ENCODE measurements at places on chromosomes 5 and 9.

DNA sequence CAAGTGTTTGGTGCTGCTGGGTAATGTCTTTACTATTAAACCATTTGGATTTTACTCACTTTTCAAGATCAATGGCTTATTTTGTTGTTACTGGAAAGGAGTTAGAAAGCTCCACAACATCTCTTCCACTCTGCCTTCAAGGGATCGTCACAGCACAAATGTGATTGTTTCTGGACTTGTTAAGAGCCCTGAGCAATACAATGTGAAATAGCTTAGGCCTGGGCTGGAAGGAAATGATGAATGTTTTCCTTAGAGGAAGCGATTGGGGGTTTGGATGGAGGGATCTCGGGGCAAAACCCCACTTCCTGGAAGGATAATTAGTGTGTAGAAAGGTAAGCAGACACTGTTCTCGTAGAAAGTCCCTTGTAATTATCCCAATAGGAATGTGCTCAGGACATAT, 59.3 kb upstream of the MYO10 start:
- no peak for DNase-seq

DNA sequence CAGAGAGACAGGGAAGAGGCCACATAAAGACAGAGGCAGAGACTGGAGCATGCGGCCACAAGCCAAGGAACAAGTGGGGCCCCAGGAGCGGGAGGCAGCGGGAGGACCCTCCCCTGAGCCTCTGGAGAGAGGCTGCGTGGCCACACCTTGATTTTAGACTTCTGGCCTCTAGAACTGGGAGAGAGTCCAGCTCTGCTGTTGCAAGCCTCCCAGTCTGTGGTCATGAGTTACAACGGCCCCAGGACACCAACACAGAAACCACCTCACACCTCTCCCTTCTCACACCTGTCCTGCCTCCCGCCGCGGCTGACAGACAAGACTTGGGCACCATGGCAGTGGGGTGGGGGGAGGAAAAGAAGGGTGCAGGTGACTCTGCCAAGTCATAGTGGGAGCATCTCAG, 2.2 kb downstream of the INPP5E start:
- DNase-seq, result no peak

GRCh38 chr5:175448276-175448675, 4.3 kb upstream of the DRD1 start:
- DNase-seq, result no peak

DNA sequence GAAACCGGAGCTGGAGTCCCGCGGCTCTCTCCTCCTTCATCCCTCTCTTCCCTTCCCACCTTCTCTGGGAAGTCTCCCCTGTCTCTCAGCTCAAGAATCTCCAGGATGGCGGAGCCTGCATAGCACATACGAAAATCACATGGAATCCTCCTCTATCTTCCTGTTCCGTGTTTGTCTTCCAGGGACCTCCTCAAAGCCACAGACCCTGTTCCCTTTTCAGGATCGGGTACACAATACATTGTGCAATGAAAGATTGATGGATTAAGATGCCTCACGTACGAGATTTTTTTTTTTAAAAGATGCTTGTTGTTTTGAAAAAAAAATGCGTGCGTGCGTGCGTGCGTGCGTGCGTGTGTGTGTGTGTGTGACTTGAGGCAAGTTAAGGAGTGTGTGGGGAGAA, 46.6 kb upstream of the OLFM1 start:
- no peak for DNase-seq

DNA sequence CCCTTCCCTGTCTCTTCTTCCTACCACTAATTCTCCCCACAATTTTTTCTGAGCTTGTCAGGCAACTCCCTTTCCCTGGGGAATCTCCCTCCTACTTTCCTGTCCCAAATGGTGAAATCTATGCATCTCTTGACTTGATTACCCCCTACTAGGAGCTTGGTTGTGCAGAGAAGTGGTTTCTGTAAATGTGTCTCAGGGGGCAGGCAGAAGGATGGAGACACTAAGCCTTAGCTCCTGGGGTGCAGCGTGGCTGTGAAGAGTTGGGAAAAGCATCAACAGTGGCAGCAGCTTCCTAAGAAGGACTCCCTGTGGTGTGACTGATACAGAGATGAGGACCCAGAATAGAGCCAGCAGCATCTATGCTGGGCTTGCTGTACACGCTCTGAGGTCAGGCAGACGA, 62.3 kb downstream of the NRG2 start:
- no peak for DNase-seq

DNA sequence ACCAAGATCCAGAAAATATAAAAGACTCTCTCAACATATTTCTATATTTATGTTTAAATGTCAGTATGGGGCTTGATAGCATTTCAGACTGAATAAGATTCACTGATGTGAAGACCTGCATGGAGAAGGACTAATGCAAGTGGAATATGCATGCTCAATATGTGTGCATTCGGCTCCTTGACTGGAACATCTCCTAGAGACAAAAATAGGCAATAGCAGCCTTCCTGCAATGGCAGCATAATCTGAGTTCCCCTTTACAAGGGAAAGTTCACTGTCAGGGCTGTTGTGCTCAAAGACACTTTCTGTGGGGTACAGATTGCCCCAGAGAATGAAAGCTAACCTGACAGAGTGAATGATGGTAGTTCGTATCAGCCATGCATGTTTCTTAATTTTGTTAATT, 42.4 kb downstream of the STARD4 start:
- no peak for DNase-seq

GRCh38 chr5:74838262-74838661, 27.9 kb downstream of the FAM169A start:
- no peak for DNase-seq

- DNase-seq, result no peak
Observed at GRCh38 chr5:110386782-110387181, 339.7 kb downstream of the TMEM232 start.

DNA sequence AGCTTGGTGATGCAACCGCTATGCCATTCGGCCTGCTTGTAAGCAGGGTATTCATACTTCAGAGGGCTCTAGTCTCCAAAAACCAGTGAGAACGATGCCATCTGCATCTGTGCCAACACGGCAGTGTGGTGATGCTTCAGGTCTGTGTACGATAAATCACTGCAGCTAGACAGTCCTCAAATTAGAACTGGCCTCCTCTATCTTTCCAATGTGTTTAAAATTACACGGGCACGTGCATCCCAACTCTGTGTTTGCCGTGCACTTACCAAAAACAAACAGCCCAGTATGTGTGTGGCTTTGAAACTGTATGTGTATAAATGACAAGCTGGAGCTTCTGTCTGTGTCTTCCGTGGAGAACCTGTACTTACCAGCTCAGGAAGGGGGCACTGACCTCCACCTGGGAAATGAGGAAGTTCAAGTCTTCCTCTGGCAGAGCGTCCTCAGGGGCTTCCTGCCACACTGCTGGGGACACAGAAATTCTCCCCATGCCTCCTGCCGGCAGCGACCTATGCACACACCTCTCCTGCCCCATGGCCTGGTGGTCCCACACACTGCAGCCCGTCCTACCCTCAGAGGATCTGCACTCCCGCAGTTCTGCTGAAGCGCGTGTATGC, 12.3 kb downstream of the MED10 start:
- DNase-seq, result no peak

DNA sequence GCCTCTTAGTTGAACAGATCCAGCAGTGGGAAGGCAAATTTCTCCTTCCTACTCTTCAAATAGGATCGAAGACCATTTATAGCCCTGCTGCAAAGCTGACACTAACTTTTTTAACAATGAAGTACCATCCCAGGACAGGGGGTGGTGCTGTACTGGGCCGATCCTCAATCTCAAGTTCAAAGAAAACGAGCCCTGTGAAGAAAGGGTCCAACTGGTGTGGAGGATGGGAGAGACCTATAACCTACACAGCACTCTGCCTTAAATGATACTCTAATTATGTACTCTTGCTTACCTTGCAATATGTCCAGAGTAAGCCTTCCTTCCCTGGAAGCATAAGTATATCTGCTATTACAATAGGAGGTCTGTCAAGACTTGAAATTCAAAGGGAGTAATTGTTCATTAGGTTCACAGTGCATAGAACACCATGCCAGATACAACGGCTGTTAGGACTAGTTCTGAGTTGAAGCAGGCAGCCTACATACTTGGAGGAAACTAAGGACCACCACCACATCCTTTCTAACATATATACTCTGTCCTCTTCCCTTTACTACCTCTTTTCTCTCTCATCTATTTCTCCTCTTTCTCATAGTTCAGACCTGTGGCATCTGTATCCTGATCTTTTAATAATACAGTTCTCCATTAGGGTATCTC, 6.2 kb downstream of the ETF1 start:
- no peak for DNase-seq

DNA sequence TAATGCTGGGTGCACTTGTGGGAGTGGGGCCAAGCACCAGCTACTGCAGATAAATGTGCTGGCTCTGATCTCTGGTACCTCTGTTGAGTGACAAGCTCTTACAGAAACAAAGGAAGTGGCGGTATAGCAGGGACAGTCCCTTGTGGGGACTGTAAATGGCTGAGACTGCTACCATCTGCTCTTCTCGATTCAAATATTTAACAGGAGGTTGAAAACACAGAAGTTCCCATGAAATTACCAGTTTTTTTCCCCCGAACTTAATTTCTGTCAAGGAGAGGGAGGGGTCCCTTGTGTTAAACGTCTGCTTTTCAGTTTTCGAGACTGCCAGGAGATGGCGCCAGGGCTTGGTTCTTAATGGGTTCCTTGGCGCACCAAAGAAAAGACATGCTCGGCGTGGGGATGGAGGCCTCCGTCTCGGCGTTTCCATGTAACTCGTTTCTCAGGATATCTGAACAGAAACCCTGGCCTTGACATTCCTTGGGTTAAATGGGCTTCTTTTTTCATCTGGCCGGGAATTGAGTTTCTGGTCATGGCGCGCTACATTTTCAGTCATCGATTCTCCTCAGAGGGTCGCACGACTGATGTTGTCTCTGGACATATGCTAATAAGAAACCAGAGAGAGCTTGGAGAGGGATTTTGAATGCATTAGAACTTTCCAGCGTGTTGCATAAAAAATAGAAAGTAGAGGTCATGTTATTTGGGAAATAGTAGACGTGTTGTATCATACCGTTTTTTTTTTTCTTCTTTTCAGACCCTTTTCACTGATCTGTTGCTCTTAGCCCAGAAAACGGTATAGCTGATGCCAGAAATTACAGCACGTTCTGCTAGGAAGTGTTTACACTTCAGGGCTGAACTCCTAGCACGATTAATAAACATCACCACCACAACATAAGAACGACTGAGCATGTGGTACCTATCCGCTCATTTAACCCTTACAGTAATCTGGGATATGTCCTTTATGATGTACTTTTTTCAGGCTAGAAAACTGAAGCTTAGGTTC, 64.0 kb downstream of the CARTPT start:
- peak; percentile 58 for DNase-seq

DNA sequence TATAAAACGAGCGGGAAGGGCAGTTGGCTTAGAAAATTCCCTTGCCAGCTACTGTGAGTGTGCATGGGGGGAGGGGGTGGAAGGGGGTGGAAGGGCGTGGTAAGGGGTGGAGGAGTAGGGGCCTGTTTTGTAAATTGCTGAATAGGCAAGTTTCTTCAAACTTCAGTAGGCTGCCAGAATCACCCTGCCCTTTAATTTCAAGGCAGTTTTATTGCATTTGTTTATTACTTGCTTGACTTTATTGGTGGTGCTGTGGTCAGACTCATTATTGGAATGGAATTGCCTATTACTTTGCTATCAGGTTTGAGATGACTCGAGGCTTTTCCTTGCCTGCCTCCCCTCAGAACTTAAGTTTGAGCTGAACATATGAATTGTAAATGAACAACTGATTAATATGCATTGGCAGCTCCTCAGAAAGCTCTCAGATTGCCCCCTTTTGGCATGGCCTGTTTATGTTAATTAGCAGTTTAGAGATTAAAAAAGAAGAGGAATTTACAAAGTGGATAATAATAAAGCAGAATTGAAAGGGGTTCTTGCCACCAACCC, 76.0 kb downstream of the SEMA6A start:
- DNase-seq, result no peak

- DNase-seq, result no peak
Observed at GRCh38 chr9:109588415-109588814, 90.3 kb upstream of the PTPN3 start.

GRCh38 chr9:7163932-7164331, 406.2 kb downstream of the KDM4C start:
- no peak for DNase-seq

- no peak for DNase-seq
Observed at GRCh38 chr9:132810314-132810713, 67.8 kb downstream of the AK8 start.

DNA sequence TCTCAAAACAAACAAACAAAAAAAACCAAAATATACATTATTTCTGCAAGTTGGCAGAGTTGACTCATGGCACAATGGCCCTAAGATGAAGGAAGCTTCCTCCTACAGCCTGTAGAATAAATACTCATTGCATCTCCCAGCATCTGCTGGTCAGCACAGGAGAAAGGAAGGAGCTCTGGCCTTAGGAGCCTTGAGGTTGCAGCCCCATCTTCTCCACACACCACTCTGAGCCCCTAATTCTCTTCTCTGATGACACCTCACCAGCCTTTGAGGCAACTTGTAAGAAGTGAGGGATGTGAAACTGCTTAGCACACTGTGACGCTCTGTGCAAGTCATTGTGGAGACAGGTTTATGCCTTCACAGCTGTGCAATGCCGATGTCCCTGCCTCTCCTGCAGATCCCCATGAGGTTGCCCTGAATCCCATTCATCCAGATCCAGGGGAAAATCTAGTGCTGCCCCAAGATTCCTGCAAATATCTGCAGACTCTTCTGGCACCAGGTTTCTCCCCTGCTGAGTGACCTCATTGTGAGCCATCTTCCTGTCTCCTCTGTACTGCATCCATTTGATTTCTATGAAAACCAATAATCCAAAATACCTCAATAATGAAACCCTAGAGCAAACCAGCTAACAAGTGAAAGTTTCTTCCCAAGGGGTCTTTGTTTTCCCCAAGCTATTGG, 65.3 kb upstream of the TGFBR1 start:
- no peak for DNase-seq

- no peak for DNase-seq
Observed at GRCh38 chr5:36457511-36458270, 148.7 kb upstream of the SLC1A3 start.

DNA sequence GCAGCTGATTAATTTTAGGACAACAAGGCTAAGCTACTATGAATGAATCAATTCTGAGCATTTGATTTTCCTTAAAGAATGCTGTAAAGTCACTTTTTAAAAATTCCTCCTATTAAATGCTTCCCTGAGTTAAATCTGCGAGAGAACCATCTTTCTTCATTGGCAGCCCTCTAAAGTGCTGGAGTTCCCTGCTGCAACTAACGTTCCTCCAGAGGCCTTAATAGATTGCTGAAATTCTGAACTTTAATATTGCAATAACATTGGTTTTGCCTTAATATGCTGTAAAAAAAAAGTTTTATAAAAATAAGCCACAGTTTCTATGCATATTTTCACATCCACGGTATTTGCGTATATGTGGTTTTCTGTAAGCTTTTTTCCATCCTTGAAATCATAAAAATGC, 298.0 kb upstream of the PIK3R1 start:
- DNase-seq, result no peak

- DNase-seq, result no peak
Observed at GRCh38 chr5:83313436-83313835, 158.1 kb upstream of the VCAN start.

GRCh38 chr9:18427691-18428090, 46.3 kb upstream of the ADAMTSL1 start:
- DNase-seq, result no peak

- no peak for DNase-seq
Observed at GRCh38 chr5:173012882-173013281, 29.3 kb downstream of the ATP6V0E1 start.

GRCh38 chr5:43773478-43773844, 170.5 kb downstream of the NNT start:
- DNase-seq, result no peak

All from NCI-H526 (cell line).